ENCODE measurements at places on chromosomes 2 and 18.

DNA sequence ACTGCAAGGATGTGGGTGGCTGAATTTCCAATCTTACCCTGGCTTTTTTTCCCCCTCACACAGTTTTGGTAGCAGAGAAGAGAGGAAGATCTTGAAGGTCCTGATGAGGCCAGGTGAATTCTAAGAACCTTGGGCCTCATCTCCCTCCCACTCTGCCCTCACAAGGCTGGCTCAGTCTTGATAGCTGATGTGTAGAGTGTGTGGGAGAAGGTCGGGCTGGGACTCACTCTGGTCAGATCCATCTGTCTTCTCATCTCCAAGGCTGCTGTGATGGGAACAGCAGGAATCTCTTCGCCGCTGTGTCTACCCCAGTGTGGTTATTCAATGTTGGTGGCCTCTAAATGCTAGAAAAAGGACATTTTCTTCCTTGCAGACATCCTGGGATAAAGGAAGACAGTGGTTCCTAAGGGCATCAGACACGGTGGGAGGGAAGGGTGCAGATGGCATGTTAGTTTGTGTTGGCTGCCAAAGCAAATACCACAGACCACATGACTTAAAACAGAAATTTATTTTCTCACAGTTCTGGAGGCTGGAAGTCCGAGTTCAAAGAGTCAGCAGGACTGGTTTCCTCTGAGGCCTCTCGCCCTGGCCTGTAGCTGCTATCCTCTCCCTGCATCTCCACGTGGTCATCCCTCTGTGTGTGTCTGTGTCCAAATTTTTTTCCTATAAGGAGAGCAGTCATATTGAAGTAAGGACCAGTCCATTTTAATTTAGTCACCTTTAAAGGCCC, 37.6 kb upstream of the MGAT4A start:
- peak; percentile 82 for DNase-seq

- DNase-seq = no peak
Measured at GRCh38 chr2:19676770-19677169, 225.0 kb downstream of the TTC32 start.

- no peak for DNase-seq
Measured at GRCh38 chr2:172097557-172098131, 5.1 kb downstream of the DLX2 start.

DNA sequence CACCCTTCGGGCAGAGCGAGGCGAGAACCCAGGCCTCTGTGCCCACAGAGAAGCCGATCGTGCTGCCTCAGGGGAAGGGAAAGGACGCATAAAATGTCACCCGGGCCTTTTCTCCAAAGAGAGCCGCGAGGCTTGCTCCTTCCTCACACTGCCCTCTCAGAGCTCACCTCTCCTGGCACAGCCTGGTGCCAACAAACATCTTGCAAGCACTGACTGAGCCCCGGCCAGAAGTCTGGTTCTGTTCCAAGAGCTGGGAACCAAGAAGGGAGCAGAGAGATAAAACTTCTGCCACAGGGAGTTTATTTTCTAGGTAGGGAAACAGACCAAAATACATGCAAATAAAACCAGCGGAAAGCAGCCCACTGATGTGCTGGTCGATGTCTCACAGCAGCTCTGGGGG, 13.6 kb upstream of the ADI1 start:
- DNase-seq = no peak

DNA sequence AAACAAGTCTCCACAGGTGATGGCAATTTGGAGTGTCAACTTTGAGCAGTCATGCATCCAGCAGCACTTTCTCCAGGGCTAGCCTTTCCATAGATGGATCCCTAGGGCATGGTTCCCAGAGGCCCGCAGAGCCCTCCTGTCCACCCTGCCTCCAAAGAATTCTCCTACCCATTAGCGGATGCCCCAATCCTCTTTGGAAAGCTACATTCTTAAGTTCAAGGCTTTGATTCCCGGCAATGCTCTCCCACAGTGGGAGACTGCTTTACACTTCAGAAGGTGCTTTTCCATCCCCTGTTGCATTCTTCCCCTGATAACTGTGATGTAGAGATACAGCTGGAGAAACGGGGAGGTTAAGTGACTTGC, 61.3 kb downstream of the ACAA2 start:
- no peak for DNase-seq

DNA sequence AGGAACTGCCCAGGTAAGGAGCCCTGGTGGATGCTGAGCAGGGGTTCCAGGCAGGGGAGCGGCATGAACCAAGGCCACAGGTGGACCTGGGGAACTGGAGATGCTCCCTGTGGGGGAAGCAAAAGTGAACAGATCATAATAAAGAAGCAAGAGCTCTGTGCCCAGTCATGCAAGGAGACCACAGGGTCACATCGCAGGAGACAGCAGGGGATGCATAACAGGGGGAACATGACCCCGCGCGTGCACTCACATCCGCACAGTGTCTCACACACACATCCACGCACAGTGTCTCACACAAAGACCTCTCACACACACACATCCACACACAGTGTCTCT, 473.3 kb upstream of the HS6ST1 start:
- DNase-seq = no peak

DNA sequence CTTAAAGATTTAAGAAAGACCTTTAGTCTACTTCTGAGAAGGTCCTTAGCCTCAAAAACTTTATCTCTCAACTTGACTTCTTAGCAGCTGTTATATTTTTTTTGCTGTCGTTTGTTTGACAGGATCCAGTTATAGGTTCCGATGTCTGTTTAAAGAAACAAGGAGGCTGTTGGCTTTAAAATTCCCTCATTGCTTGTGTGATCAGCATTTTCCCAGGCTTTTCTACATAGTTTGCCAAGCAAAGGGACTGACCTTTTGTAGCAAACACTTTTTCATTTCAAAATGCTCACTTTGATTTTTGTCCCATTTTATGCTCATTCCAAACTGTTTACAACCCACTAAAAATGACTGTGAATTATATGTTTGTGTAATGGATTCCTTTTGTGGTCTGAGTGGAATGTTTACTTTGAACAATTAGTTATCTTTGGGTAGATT, 394.9 kb downstream of the ARHGAP15 start:
- DNase-seq = no peak

- DNase-seq = no peak
Measured at GRCh38 chr2:74844752-74845151, 10.8 kb downstream of the HK2 start.

DNA sequence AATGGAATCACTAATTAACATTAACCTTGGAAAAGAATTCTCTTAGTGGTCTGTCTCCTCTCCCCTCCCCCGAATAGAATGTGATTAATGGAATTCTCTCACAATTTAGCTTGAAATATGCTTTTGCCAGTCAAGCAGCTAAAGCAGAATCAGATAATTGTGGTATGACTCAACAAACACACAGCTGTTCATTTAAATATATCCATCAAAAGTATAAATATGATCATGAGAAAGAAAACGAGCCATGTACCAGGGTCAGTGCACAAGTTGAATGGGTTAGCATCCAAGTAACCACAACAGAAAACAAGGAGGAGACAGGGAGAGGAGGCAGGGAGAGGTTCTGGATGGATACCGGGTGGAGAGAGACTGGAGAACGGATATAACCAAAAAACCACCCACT, 66.9 kb downstream of the ACVR1 start:
- DNase-seq = no peak

- peak; percentile 60 for DNase-seq
Measured at GRCh38 chr2:111618978-111619902, 264.8 kb downstream of the ANAPC1 start.

DNA sequence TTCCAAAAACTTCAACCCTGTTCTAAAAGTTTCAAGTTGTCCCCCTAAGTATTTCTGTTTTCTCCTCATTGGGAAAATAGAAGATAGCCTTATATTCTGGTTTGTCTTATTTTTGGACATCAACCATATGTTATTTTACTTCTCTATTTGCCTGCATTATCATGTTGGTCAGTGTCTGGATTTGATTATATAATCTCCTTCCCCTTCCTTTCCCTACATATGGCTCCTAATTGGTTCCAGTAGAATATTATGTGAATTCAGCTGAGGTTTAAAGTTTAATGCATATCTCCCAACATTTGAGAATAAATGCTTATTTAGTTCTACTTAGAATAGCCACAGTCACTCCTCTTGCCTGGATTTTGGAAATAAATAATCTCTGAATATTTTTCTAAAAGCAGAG, 66.9 kb downstream of the OXER1 start:
- DNase-seq = no peak

- DNase-seq = no peak
Measured at GRCh38 chr2:128682266-128682665, 363.6 kb upstream of the HS6ST1 start.

GRCh38 chr2:190451561-190452176, 43.5 kb downstream of the MFSD6 start:
- DNase-seq = no peak

DNA sequence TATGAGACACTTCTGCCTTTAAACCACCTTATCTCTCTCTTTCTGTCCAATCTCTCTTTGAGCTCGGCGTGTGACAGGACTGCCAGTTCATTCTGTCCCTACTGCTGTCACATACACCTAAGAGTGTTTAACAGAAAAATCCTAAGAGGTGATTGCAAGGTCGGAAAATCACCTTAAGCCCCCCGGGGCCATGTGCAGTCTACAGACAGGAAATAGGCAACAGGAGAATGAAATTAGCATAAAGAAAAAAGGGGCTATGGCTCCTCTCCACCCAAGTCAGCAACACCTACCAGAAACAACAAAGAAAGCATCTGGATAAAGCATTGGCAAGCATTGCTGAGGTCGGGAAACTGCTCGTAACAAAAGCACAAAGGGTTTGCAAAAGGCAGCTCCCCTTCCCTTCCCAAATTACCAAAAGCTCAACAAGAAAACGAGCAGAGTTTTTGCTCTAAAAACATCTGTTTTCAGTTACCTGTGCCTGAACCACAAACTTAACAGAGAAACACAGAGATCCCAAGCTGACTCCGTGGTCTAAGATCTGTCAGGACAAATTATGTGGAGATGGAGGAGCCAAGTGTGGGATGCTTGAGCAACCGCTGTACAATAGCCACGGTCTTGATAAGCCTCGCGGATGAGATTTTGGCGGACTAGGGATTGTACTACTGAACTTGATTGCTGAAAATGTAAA, 30.4 kb downstream of the ANKRD44 start:
- DNase-seq = no peak

GRCh38 chr2:230942920-230943896, 18.2 kb upstream of the GPR55 start:
- no peak for DNase-seq

- DNase-seq = no peak
Measured at GRCh38 chr18:30763902-30764350, 278.6 kb downstream of the DSC3 start.

Measured in SW480 (cell line).